ENCODE measurements at places on chromosomes 4 and X.

- no peak for DNase-seq
These were observed 108.3 kb downstream of the AGTR2 start for GRCh38 chrX:116278826-116279225.

DNA sequence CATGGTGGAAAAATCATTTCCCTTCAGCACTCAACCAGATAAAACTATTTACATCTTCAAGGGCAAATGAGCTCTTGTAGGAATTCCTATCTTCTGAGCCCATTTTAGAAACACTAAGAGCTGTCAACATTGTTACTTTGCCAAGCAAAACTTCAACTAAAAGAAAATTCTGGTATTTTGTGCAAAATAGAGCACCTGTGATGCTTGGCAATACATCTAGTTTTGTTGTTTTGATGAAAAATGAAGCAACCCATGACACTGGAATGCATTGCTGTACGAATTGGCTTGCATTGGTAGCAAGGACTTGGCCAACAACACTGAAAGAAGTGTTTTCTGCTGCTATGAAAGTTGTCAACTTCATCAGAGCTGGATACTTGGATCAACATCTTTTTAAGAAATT is 194.4 kb downstream of the COX18 start:
- DNase-seq, result no peak

DNA sequence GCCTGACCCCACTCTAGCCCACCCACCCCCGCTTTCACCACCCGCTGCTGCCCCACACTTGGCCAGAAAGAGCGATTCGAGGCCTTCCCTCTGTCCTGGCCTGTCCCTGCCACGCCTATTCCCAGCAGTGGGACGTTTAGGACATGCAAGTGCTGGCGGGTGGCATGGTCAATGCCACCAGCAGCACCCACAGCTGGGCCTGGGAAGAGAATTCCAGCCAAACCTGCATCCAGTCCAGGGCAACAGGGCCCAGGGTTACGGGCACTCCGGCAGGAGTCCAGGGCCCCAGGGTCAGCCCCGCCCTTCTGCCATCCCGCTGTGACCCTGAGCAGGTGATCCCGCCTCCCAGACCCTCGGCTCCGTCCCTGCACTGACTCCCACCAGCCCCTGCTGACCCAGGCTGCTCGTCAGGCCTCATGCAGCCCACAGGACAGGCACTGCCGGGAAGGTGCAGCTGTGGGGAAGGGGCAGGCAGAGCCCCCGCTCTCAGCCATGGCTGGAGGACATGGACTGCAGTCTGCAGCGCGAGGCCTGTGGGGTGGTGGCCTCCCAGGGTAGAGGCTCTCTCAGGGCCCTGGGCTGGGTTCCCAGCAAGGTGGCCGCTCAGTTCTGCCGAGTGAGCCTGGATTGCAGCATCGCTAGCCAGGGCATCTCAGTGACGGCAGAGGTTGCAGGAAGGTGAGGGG is 6.8 kb upstream of the HTRA3 start:
- no peak for DNase-seq

- no peak for DNase-seq
These were observed 137.4 kb downstream of the BMP15 start for GRCh38 chrX:51047950-51048349.

- DNase-seq, result no peak
These were observed 66.8 kb upstream of the UCP1 start for GRCh38 chr4:140635606-140636005.

- DNase-seq, result no peak
These were observed 195.7 kb upstream of the IL1RAPL1 start for GRCh38 chrX:28391528-28391927.

- no peak for DNase-seq
These were observed 26.2 kb downstream of the TSPAN5 start for GRCh38 chr4:98632258-98632657.

GRCh38 chr4:175561696-175562095 is 250.4 kb downstream of the GPM6A start:
- no peak for DNase-seq

- DNase-seq, result no peak
These were observed 466.7 kb upstream of the FAT1 start for GRCh38 chr4:187190390-187190789.

All from amygdala (tissue), 56 donors.